NCI-H1417 (cell line): ENCODE measurements at places on chromosomes 1 and 21.

GRCh38 chr1:10631811-10632593, 157.3 kb downstream of the PEX14 start:
- DNase-seq = no peak

DNA sequence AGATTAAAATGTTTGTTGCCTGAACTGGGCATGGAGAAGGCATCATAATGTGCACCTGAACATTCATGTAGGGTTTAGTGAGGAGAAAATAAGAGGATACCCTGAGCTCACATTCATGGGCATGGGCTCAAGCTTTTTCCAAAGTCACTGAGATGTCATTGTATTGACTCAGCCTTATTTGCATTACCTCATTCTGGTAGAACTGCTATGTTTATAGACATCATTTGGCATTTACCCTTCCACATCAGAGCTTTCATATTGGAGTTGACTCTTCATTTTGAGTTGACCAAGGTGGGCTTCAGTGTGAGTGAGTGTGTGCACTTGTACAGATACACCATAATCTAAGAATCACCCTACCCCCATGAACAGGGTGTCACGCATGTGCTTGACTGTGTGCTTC, 143.2 kb downstream of the PBX1 start:
- DNase-seq = no peak

DNA sequence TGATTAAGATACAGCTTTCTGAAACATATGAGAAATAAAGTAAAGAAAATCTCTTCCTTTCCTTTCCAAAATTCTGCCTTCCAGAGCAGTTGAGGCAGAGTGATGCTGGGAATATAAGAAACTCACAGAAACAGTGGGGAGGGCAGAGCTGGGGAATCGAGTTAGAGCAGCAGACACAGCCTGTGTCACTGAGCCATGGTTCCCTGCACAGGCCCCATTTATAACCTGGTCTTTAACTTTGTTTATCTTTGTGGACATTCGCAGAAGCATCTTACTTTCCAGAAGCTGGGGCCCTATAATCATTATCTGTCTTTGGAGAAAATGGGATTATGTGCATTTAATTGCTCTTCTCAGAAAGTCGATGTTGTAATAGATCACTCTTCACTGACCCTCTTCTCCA, 349.1 kb downstream of the SETD4 start:
- no peak for DNase-seq

DNA sequence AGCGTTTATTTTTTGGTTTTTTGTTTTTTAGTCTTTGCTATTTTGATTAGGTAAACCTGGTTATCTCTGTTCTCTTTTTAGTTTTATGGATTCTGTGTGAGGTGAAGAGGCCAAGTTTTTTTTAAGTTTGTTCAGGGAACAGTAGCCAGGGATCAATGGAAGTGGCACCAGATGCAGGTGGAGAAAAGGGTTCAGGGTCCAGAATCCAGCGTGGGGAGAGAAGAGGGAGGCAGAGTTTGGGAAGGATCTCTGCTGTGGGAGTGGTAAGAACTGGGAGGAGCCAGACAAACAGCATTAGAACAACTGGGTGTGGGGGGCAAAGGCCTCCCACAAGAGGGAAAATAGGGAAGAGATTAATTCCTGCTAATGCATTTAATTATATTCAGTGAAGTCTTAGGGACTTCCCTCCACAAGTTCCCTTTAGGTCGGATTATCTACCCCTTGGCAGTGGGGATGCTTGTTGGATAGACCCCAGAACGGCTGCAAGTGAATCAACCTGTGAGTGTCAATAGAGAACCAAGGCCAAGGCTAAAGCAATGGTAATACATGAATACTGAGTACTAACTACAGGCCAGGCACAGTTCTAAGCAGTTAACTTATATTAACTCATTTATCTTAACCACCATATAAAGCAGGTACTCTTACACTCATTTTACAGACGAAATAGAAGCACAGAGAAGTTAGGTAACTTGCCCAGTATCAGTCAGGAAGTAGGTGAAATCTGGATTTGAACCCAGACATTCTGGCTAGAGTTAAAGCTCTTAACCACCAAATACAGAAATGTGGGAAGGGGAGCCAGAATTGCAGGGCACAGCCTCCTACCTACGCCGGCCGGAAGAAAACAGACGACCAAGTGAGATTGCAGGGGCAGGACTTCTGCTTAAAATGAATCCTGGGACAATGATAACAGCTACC, 498 bp downstream of the GNAT2 start:
- DNase-seq = no peak

- no peak for DNase-seq
These were observed 78.0 kb downstream of the PDE9A start for GRCh38 chr21:42731264-42732032.

DNA sequence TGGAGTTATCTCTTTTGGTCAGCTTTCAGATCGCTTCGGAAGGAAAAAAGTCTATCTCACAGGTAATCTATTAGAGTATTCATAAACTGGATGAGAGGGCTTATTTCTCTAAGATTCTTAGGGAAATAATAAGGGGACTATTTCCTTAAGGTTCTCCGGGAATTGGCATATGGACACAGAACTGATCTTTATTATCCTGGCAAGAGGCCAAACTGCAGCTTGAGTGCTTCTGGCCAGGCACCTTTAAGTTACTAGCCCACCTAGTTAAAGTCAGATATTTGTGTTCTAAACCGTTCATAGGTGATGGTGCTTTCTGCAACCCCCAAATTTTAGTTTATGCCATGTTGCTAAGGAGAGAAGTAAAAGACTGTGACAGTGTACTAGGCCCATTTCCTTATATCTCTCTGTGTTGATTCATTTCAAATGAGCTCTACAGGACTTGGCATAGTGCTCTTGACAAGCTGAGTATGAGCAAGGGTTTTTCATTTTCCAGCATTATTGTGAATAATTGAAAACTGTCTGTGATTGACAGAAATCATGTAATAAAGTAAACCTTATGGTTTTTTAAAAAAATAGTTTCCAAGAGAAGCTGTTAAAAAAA, 43.4 kb downstream of the SLC22A15 start:
- no peak for DNase-seq

GRCh38 chr1:204323887-204324286, 35.8 kb downstream of the PLEKHA6 start:
- DNase-seq = no peak

DNA sequence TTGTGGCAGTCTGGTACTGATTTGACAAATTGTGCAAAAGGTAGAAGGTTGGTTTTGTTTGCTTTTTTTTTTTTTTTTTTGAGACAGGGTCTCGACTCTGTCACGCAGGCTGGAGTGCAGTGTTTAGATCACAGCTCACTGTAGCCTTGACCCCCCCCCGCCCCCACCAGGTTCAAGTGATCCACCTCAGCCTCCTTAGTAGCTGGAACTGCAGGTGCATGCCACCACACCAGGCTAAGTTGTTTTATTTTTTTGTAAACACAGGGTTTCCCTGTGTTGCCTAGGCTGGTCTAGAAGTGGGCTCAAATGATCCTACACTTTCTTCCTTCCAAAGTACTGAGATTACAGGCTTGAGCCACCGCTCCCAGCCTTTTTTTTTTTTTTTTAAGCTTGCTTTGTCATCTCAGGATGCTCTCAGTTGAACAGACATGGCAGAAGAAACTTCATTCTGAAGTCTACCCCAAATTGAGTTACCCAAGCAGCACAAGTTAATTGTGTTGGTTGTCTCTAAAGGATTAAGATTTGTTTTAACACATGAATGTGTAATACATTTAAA, 8.2 kb downstream of the KDM1A start:
- no peak for DNase-seq

DNA sequence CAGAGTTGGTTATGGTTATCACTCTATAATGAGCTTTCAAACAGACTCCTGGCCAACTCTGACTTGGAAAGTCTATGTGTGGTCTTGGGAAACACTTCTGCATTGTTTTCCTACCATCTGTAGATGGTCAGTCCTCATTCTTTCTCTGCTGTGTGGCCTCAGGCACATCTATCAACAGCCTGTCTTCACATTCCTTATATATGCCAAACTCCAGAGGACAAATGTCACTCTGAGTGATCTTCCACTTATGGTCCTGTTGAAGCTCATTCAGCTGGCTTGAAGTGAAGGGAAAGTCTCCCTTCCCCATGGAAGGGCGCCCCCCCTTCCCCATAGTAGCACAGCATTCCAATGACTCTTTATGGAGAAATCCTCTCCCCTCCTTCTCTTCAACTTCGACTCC, 58.7 kb downstream of the VANGL2 start:
- no peak for DNase-seq

- no peak for DNase-seq
These were observed 29.7 kb upstream of the RPL11 start for GRCh38 chr1:23661887-23662286.

- DNase-seq = no peak
These were observed 152.9 kb downstream of the ZBTB18 start for GRCh38 chr1:244204004-244204403.

DNA sequence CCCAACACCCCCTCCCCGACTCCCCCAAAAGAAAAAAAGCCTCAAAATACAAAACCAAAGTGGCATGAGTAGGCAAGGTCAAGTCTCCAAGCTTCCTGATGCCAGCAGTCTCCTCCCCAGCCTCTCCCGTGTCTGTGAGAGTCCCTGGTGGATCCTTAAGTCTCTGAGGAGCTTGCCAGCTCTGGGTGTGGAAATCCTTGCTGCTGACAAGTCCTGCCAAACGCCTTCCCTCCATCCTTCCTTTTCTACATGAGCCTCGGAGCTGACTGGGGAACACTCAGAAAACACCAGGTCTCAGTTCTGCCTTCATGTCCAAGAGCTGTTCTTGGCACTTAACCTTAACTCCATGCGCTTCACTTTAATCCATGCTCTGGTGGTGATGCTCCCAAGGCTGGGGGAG, 3.7 kb upstream of the ETV3L start:
- no peak for DNase-seq

- DNase-seq = no peak
These were observed 12.7 kb upstream of the GADD45A start for GRCh38 chr1:67672260-67672803.

DNA sequence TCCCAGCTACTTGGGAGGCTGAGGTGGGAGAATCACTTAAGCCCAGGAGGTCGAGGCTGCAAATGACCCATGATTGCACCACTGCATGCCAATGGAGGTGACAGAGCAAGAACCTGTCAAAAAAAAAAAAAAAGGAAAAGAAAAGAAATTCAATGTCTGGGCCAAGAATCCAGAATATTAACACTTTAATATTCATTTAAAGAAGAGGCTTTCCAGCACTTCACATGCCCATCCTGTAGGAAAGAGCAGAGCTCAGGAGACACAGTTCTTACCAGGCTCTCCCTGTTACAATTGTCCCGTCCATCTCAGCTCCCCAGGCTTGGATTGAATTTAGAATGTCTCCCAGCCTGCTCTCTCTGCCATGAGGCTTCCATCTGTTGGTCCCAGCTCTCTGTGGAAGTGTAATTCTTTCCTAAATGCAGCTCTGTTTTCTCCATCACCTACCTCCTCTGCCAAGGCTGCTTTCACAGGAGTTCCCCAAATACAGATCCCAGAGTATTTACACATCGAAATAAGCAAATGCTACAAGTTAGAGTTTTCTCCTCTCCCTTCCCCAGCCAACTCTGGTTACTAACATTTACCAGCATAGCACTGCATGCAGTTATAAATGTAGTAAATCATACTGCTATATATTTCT, 116.6 kb upstream of the CDC42BPA start:
- DNase-seq = no peak

DNA sequence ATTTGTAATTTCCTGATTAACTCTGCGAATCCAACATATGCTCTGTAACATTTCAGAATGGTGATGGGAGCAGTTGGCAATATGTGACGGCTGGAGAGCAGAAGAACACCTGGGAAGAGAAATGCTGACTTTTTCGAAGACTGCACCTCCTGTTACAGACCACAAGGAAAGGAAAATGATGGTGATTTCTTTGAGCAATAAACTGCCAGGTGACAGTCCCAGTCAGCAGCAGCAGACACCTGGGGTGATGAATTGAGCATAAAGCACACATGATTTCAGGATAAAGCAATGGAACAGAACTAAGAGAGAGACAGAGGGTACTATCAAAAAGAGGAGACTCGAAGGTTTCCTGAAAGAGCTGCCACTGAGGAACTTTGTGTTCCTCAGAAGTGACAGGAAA, 528.6 kb downstream of the NEGR1 start:
- DNase-seq = peak; percentile 8

DNA sequence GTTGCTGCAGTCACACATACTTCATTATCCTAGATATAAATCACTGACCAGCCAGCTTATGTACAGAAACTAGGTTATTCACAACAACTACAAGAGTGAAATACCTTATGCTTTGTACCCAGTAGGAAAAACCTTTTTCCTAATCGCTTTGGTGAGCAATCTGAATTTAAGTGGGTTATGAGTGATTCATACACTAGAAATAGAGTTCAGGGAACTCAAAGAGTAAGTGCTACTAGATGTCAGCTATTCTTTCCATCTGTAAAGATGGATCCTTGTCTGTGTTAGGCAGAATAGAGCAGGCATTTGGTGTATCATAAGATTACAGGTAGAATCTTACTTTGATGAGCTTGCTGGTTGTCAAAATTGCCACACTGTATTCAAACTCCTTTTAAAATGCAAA, 101.9 kb downstream of the ZNF644 start:
- no peak for DNase-seq

DNA sequence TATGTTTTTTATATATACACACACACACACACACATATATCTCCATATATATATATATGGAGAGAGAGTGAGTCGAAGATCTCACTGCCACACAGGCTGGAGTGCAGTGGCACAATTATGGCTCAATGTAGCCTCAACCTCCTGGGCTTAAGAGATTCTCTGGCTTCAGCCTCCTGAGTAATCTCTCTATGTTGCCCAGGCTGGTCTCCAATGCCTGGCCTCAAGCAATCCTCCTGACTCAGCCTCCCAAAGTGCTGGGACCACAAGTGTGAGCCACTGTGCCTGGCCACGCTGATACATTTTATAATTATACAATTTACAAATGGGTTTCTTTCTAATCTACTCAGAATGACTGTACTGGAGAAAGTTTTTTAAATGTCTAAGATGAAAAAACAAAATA, 664.2 kb downstream of the PTPRC start:
- no peak for DNase-seq

DNA sequence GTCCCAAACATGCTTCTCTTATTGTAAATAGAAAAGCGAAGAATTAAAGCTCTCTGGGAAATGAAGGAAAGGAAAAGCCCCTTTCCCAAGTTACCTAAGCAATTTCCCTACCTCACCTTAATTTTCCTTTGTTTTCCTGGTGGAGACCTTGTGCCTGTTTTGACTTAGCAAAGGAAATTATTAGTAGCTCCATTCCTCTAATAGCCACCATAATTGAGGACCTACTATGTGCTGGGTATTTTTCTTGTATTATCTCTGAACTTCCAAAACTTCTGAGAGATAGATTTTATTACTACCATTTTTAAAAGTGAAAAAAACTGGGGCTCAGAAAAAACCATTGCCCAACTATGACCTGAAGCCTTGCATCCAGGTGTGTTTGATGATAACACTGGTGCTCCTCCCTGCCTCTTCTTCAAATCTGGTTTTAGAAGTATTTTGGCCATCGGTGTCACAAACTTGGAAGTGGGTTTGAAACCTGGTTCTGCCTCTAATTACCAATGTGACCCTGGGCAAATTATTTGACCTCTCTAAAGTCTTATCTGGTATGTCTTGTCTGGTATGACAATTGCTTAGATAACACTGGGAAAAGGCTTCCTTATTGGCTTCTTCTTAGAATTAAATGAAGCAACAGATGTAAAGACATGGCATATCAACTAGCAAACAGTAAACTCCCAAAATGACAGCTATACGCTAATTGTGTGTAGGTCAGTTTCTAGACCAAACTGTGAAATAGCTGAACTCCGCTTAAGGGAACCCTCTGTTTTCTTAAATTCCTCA, 39.5 kb downstream of the BCL9 start:
- DNase-seq = no peak

GRCh38 chr1:175278734-175279116, 86.1 kb upstream of the KIAA0040 start:
- no peak for DNase-seq
